ENCODE measurements at places on chromosomes 16 and 17.

DNA sequence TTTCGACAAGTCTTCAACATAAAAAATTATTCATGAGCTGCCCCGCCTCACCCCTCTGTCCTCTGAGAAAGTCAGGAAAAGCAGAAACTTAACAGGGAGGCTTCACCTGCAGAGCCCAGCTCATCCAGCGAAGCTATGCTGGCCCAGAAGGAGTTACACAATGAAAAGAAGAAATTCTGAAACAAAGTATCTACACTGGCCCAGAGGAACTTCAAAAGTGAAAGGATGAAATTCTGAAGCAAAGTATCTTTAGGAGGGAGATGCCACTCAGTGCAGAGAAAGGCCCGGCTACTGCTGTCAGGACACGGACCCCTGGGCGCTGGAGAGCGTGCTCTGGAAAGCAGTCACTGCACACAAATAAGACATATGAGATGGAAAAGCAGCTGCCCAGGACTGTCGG, 1.6 kb downstream of the GALNS start:
- no peak for DNase-seq

- no peak for DNase-seq
These were observed 66.9 kb upstream of the N4BP1 start for GRCh38 chr16:48676836-48677235.

DNA sequence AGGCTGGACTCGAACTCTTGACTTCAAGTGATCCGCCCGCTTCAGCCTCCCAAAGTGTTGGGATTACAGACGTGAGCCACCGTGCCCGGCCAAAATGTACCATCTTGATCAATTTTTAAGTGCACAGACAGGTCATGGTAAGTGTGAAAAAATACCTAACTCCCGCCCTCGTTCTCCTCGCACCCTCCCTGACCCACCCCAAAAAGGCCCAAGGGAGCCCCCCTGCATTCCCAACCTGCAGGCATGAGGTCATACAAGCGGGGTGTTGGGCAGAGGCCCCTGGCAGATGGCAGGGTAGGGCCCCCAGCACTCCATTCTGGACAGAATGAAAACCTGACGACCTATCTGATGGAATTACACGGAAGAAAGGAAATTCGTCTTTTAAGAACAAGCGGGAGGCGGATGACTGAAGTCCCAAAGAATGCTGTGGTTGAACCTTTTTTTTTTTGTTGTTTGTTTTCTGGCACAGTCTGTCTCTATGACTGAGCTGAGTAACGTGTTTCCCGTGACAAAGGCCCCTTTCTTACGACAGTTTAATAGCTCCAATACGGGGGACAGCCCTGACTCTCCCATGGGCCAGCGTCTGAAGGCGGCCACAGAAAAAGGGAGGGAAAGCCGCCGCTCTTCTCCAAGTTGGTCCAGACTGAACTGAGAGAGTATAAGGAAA, 376.4 kb downstream of the SLC39A11 start:
- DNase-seq, result no peak

DNA sequence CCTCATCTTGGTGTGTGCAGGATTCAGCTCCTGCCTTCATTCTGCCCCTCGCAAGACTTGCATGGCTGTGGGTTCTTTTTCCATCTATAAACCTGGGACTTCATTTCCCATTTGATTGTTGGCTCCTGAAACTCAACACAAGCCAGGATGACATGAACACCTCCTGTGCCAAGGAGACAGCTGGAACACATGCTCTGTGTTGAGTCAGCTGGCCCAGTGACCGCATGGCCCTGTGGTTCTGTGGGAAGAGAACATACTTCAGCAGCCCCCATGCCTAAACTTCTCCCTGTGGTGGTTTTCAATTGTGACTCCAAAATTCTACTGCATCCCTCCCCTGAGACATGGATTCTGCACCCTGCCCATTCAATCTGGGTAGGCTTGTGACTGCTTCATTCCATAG, 57.9 kb upstream of the FOXF1 start:
- no peak for DNase-seq

DNA sequence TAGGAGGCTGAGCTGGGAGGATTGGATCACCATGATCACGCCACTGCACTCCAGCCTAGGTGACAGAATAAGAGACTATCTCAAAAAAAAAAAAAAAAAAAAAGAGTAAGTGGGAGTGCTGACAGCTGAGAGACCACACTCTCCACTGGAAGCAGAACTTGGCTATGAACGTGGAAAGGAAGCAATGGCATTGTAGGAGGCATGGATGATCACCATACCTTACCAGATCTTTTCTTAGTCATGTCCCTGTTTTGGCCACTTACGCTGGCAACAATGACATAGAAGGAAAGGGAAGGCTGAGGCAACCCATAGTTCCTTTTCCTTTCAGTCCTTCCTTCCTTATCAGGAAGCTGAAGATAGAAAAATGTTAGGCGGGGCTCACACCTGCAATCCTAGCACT, 3.7 kb upstream of the ATP1B2 start:
- no peak for DNase-seq

- no peak for DNase-seq
These were observed 27.8 kb upstream of the C16orf78 start for GRCh38 chr16:49345829-49346228.

DNA sequence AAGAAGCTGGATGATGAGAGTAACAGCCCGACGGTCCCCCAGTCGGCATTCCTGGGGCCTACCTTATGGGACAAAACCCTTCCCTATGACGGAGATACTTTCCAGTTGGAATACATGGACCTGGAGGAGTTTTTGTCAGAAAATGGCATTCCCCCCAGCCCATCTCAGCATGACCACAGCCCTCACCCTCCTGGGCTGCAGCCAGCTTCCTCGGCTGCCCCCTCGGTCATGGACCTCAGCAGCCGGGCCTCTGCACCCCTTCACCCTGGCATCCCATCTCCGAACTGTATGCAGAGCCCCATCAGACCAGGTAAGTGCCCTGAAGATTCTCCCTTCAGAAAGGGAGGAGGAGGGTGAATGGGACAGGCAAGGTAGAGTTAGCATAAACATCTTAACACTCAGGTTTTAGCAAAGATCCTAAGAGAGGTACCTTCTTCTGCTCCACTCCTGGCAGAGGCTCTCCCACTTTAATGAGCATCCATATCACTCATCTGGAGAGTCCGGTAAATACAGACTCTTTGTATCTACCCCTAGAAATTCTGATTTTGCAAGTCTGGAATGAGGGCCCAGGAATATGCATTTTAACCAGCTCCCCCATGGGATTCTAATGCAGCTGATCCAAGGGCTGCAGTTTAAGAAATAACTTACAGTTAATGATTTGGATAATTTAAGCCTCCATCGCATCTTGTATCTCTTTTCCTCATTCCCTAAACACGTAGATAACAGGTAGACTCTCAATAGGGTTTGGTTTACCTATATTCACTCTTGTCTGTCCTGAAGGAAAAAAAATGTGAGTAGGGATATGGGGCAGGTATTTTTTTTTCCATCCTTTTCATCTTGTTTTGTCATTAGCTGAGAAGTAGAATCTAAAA, 3.3 kb downstream of the HLF start:
- no peak for DNase-seq

DNA sequence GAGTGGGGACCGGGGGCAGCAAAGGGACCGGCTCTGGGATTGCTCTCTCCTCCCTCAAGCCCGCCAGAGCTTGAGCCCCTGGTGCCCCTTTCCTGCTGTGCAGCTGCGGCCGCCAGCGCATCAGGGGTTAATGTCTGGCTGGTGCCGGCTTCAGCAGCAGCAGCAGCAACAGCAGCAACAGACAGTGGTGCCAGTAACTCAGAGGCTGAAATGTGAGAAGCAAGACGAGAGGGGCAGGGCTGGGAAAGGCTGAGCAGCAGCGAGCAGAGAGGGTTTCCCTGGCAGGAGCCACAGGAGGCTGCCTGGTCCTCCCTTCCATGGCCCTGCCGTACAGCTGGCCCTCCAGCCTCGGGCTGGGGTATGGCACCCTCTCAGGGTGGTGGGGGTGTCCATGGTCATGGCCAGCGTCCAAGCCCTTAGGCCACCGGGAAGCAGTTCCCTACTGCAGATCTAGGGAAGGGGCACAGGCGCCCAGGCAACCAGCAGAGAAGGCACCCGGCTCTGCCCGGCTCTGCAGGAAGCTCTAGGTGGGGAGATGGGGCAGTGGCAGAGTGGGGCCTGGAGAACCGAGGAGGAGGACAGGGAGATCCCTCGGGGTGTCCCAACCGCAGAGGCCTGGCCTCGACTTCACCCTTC, 21.1 kb upstream of the TFAP4 start:
- peak; percentile 67 for DNase-seq

GRCh38 chr16:22898131-22898530, 84.2 kb downstream of the HS3ST2 start:
- no peak for DNase-seq

DNA sequence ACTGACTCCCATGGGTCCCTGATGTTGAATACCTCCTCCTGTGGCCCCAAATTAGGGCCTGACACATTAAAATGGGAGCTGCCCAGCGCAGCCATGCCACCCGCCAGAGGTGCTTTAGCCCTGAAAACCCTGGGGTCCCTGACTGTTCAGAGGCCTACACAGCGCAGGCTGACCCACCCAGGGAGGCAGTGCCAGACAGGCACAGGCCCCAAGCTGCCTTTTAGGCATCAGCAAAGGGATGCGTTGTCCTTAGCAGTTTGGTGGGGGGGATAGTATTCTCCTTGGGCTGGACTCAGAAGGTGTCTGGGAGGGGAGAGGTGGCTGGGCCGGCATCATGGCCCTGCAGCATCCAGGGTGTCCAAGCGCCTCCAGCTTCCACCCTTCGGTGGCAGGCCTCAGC, 1.4 kb downstream of the RAPGEFL1 start:
- no peak for DNase-seq

GRCh38 chr16:68069511-68070248, 15.5 kb upstream of the NFATC3 start:
- no peak for DNase-seq

GRCh38 chr17:72349011-72349410, 228.2 kb downstream of the SOX9 start:
- DNase-seq, result no peak
